Renal cortical epithelial cell (primary cell): ENCODE measurements at places on chromosomes 3 and 15.

- DNase-seq: no peak
Observed at GRCh38 chr3:69299344-69299743, 86.5 kb downstream of the FRMD4B start.

- DNase-seq: no peak
Observed at GRCh38 chr3:11291808-11292207, 19.6 kb downstream of the ATG7 start.

- DNase-seq: peak; percentile 74
Observed at GRCh38 chr15:38699633-38700230, 135.1 kb upstream of the RASGRP1 start.

- DNase-seq: peak; percentile 88
Observed at GRCh38 chr3:195550723-195551122, 7.6 kb upstream of the PPP1R2 start.

- DNase-seq: no peak
Observed at GRCh38 chr15:85872125-85872524, 77.4 kb upstream of the KLHL25 start.

DNA sequence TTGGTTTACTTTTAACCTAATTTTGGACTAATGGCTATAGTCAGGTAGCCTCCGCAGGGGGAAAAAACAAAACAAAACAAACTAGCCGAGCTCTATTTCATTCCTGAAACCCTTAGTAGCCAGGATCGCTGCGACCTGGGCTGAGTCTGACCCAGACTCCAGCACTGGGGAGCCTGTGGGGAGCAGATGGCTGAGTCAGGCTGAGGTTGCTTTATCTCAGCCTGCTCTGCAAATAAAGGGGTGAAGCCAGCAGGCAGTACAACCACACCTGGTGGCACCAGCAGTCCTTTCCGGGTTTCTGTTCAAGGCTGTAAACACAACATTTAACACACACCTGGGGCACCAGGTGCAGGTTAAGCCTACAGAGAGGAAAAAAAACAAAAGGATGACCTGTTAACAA, 27.3 kb downstream of the ABHD2 start:
- no peak for DNase-seq

DNA sequence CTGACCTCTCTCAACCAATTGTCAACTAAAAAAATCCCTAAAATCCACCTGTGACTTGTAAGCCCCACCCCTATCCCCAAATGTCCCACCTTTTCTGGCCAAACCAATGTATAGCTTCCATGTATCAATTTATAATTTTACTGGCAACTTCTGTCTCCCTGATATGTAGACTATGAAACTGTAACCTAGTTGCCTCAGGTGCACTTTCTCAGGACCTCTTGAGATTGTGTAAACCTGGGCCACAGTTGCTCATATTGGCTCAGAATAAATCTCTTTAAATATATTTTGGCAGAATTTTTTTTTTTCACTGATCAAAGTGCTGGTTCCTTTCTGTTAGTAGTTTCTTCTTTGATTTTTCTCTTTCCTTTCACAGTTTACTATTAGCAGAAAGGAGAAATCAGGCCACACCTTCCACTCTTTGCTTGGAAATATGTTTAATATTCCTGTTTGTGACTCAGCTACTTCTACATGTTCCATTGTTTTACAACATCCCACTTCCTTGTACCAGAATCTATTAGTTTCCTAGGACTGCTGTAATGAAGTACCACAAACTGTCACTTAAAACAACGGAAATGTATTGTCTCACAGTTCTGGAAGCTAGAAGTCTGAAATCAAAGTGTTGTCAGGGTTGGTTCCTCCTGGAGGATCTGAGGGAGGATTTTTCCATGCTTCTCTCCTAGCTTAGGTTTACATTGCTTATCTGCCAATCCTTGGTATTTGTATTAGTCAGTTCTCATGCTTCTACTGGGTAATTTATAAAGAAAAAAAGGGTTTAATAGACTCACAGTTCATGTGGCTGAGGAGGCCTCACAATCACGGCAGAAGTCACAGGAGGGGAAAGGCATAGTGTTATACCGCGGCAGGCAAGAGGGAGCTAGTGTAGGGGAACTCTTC, 801.2 kb upstream of the ARPP21 start:
- DNase-seq: peak; percentile 46

- DNase-seq: no peak
Observed at GRCh38 chr3:111851511-111851954, 7.5 kb upstream of the PHLDB2 start.

DNA sequence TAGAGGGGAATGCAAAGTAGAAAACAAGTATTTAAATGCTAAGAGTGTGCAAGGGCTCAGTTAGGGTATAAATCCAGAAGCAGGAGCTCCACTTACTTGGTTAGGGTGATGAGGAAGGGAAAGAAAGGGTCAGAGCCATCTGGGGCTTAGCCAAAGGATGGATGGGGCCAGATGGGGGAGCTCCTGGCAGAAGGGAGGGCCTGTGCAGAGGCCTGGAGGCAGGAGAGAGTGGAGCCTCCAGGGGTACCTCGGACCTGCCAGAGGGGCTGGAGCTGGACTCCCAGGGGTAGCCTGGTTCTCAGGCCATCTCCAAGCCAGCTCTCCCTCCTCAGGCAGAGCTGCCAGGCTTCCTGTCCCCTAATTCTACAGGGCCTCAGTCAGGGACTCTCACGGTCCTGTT, 506.3 kb downstream of the SHQ1 start:
- no peak for DNase-seq

GRCh38 chr3:40975711-40976121, 223.6 kb upstream of the CTNNB1 start:
- no peak for DNase-seq

DNA sequence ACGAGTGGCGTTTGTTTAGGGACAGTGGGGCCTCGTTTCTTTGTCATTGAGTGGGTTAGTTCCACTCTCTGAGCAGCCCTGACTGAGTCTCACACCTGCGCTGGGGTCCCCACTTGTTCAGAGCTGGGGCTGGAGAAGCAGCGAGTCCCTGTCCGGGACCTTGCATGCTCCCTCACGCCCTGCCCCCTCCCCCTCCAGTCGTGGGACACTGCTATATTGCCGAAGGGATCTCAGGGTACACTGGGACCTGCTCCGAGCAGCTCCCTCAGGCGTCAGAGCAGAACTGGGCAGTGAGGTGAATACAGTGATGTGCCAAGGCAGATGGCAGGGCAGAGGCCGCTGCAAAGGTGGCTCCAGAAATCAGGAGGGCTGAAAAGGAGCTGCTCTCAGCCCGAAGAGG, 59.9 kb upstream of the KLF13 start:
- no peak for DNase-seq
